GM13976 (cell line): ENCODE measurements at places on chromosomes 2 and 18.
A peak's percentile ranks its signal among the peaks of the same experiment; 100 is the strongest.

DNA sequence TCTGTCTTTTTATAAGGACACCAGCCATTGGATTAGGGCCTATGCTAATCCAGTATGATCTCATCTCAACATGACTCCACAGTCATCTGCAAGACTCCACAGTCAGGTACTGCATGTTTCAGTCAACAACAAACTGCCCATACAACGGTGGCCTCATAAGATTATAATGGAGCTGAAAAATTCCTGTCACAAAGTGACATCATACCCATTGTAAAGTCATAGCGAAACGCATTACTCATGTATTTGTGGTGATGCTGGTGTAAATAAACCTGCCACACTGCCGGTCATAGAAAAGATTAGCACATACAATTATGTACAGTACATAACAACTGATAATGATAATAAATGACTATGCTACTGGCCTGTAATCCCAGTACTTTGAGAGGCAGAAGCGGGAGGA, 102.2 kb downstream of the TEX51 start:
- no peak for DNase-seq

GRCh38 chr2:96386470-96386869, 50.9 kb downstream of the NCAPH start:
- DNase-seq = no peak

DNA sequence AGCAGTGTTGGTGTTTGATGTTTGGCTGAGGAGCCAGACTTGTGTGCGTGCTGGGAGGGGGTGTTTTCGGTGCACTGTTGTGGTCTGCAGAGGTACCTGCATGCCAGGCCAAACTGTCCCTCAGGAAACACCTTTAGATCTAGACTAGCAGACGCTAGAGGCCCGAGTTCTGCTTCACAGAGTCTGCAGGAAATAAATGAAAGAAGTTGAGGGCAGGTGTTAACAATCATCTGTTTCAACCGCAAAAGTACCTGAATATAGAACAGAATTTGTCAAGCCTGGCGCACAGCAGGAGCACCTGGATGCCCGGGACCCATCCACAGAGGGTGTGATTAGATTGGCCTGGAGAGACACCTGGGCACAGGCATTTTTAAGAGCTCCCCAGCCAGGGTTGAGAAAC, 40.5 kb upstream of the REL start:
- no peak for DNase-seq

DNA sequence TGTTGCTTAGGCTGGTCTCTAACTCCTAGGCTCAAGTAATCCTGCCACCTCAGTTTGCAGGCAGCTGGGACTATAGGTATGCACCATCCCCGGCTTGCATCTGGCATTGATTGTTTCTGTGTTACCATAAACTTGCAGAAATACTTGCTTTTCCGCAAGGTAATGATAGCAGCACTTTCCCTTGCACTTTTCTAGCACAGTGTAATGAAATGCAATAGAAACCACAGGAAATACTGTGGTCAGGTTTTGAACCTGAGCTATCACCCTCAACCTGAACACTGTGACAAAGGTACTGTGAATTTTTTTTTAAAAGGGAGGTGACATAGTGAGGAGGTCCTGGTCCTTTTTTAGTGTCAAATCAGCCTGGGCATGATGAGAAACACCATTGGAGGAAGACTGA, 38.3 kb downstream of the DHRS9 start:
- no peak for DNase-seq

- DNase-seq = no peak
Observed at GRCh38 chr18:70840649-70841048, 551.8 kb downstream of the SOCS6 start.

GRCh38 chr18:13530879-13531387, 195.4 kb downstream of the FAM210A start:
- peak; percentile 56 for DNase-seq
